KG1 (cell line): ENCODE measurements at places on chromosomes 4 and X.

- no peak for DNase-seq
These were observed 27.4 kb downstream of the TAF7L start for GRCh38 chrX:101263766-101264165.

DNA sequence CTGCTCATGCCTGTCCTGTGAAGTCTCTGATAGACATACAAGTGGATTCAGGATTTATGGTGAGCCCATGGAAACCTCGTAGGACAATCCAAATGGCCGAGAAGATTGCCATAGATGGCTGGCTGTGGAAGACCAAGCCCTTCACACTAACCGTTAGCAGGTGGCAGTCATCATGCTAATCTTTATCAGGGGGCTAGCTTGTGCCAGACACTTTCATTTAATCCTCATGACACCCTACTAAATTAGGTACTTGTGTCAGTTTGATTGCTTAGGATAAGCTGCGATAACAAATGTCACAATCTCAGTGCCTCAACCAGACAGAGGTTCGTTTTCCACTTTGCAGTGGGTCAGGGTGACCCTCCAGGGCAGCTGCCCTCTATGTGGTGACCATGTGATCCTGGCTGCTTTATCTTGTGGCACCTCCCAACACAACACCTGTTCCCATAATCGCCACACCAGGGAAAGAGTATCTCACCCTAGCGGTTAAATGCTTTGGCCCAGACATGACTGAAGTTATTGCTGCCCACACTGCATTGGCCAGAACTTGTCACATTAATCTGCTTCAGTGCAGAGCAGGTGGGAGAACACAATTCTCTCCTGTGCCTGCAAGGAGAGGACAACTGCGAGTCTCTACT, 60.8 kb downstream of the REPS2 start:
- no peak for DNase-seq

GRCh38 chrX:85627363-85627762, 247.9 kb upstream of the POF1B start:
- no peak for DNase-seq

- no peak for DNase-seq
These were observed 85.1 kb upstream of the UCP1 start for GRCh38 chr4:140653718-140654494.

DNA sequence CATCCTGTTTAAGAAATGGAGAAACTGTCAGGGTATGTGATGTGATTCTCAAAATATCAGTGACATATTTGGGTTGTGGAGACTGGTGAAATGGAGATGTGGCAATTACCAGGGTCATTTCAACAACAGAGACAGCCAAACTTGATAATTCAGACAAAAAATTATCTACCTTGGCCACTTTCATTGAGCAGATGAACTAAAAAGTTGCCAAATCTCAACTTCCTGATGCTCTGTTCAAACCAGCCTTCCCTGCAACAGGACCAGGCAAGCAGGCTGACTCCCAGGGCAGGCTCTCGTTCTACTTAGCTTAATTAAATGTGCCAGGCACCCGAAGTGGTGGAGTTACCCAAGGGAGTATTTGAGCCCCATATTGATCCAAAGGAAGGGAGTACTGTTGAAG, 199.6 kb downstream of the AFF2 start:
- DNase-seq, result no peak
